Psoas muscle (tissue), 8 donors: ENCODE measurements at places on chromosomes 11 and 22.
A peak's percentile ranks its signal among the peaks of the same experiment; 100 is the strongest.

DNA sequence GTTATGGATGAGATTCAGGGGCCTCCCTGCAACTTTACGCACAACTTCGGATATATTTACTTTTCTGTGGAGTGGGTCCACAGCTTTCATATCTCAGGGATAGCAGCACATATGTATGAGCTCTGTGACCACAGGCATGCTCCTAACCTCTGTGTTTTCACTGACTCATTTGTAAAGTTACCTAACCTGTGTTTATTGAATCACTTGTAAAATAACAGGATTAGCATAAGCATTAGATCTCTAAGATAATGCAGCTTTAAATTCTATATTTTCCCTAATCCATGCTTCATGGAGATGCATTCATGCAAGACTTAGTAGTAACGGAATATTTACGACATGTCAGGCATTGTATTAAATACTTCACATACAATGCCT lies 47.9 kb upstream of the DDI1 start:
- DNase-seq: no peak

DNA sequence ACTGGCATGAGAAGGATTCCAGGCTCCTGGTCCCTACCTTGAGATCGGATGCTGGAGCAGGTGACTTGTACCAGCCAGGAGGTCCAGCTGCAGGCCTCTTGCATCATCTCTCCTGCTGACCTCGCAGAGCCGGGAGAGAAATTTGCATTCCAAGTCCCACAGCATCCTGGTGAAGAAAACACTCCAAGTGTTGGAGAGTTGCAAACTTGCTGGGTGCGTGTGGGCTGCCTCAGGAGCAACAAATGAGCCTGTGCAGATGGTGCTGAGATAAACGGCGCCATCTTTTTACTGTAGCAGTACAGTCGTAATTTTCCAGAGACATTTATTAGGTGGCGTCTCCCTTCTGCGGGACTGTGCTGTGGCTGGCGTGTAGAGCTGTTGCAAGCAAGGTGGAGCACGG lies 32.1 kb upstream of the ZBTB16 start:
- no peak for DNase-seq

DNA sequence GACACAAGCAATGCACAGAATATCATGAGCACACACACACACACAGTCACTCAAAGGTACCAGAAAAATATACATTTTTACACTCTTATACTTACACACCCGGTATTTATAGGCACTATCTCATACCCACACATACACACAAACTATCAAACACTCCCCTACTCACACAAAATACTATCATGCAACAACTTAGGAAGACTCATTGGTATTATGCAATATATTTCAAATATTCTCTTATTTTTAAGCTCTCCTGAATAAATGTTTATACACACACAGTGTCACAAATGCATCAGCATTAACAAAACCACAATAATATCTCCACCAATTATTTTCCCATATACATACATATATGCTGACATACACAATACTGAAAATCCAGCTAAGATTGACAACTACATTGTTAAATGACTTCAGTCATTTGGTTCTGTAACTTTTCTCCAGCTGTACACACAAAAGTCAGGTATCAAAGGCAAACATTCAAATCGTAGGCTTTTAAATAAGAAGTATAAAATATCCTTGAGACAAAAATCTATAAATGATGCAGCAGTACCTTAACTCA lies 2.6 kb upstream of the OR51I1 start:
- no peak for DNase-seq

- no peak for DNase-seq
Observed at GRCh38 chr11:47243454-47243853, 5.2 kb downstream of the ACP2 start.

GRCh38 chr11:68009391-68010089 lies 587 bp upstream of the ALDH3B1 start:
- no peak for DNase-seq

- no peak for DNase-seq
Observed at GRCh38 chr11:90594658-90595057, 371.8 kb upstream of the CHORDC1 start.

GRCh38 chr22:49079743-49080500 lies 747.8 kb downstream of the BRD1 start:
- DNase-seq: peak; percentile 28

- no peak for DNase-seq
Observed at GRCh38 chr11:18748766-18749365, 22.9 kb upstream of the IGSF22 start.

GRCh38 chr11:406796-407650 lies 7.8 kb downstream of the SIGIRR start:
- peak; percentile 92 for DNase-seq

GRCh38 chr22:26672060-26672471 lies 14.7 kb downstream of the MIAT start:
- DNase-seq: no peak

- peak; percentile 80 for DNase-seq
Observed at GRCh38 chr11:16604794-16605388, 133.6 kb upstream of the C11orf58 start.

- no peak for DNase-seq
Observed at GRCh38 chr22:36164621-36165020, 4.1 kb upstream of the APOL3 start.

DNA sequence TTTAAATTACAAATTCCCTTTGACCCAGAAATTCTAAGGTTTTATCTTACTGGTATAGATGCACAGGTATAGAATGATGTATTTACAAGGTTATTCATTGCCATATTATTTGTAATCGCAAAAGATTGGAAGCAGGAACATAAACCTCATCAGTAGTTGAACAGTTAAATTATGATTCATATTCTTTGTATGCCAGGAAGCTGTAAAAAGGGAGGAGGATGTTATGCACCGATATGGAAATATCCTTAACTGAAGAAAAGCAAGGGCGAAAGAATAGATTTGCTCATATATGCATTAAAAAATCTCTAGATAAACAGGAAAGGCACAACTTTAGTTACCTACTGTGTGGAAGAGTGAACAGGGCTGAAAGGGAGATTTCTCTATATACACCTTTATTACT lies 36.7 kb downstream of the PPFIA1 start:
- no peak for DNase-seq

GRCh38 chr11:43504316-43504950 lies 145.7 kb downstream of the TTC17 start:
- DNase-seq: no peak

GRCh38 chr11:34238533-34238932 lies 119.3 kb downstream of the ABTB2 start:
- no peak for DNase-seq

DNA sequence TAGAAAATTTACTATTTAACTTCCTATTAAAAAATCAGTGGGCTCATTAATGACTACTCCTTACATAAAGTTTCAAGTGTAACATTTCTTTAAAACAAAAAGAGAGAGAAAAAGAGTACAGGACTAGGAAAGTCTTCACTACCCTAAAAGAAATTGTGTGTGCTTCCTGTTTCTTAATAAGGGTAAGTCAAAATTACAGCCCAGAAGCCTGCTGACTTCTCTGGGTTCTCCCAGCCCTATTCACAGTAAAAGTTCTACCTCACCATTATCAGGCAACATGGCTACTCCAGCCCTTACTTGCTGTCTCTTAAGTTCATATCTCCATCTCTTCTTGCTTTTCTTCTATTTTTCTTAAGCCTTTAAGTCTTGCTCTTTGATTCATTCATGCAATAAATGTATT lies 20.3 kb upstream of the ZC3H12C start:
- DNase-seq: no peak

- no peak for DNase-seq
Observed at GRCh38 chr11:128948583-128948982, 5.9 kb upstream of the TP53AIP1 start.

- DNase-seq: no peak
Observed at GRCh38 chr11:117921456-117921855, 7.7 kb downstream of the TMPRSS13 start.

GRCh38 chr11:83751041-83751440 lies 464.9 kb upstream of the CCDC90B start:
- no peak for DNase-seq

DNA sequence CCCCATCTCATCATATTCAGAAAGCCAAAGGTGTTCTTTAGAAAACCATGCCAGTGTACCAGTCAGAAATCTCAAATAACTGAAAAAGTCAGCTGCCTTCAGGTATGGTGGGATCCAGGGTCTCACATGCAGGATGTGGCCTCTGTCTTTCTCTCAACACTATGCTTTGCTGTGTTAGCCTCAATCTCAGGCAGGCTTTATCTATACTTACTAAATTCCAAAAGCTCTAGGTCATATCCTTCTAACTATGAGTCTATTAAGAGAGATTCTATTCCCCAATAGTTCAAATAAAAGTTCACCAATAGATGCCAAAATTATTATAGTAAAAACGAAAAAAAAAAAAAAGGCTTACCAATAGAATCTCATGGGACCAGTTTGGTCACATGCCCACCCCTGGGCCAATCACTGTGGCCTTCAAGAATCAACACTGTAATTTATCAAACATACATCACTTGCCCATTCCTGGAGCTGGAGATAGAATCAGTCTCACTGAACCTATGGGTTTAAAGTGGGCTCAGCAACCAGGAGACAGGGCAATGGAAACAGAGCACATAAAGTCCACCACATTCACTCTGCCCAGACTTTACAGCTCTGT lies 38.0 kb upstream of the APLNR start:
- no peak for DNase-seq

DNA sequence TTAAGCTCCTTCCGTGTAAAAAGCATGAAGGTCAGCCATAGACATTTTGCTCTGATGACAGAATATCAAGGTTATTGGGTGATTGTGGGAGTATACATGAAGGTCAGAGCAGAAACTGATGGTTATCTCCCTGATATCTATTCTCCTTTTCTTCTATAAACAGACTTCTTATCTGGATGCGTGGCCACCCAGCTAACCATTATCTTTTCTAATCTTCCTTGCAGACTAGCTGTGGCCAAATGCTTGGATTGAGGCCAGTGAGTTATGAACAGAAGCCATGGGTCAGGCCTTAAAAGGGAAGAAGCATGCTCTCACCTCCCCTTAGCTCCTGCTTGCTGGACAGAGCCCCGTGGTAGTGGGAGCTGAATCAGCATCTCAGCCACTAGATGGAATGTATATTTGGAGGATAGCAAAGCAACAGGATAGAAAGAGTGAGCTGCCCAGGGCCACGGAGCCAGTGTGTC lies 31.3 kb upstream of the LRRC55 start:
- DNase-seq: no peak

DNA sequence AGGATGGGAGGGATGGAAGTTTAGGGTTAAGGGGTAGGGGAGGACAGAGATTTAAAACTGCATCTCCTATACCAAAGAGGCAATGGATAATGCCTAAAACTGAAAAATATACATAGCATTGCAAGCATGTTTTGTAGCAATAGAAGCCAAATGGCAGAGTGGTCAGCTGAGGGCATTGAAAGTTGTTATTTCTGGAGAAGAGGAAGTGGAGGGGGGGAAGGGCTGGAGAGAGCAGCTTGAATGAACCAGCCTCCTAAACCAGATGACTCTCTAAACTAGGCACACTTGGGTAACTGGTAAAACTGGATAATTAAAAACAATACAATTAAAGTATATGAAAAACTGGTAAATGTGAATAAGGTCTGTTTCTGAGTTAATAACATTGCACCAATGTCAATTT lies 70.3 kb upstream of the TP53I11 start:
- no peak for DNase-seq

GRCh38 chr11:129319201-129319600 lies 56.4 kb upstream of the BARX2 start:
- DNase-seq: no peak

DNA sequence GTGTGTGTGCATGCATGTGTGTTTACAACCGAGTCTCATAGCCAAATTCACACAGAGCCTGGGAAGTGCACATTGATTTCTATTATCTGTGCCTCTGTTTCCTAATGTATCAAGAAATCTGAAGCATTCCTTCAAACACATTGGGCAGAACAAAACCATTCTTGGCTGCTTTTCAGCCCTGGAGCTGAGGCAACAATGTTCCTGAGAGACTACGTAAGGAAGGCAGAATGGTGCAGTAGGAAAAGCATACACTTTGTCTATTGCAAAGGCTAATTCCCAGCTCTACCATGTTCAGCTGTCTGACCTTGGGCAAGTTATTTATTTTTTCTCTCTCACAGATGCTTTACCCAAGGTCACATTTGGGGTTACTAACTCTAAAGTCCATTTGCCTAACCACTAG lies 575.5 kb downstream of the SOX6 start:
- DNase-seq: no peak

DNA sequence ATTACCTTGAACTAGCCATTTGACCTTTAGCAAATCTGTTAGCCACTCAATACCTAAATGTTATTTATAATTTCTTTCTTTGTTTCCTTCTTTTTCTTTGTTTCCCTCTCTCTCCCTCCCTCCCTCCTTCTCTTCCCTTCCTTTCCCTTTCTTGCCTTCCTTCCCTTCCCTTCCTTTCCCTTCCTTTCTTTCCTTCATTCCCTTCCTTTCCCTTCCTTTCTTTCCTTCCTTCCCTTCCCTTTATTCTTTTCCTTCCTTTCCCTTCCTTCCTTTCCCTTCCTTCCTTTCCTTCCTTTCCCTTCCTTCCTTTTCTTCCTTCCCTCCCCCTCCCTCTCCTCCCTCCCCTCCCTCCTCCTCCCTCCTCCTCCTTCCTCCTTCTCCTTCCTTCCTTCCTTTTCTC lies 75.7 kb upstream of the KCNA4 start:
- DNase-seq: no peak

DNA sequence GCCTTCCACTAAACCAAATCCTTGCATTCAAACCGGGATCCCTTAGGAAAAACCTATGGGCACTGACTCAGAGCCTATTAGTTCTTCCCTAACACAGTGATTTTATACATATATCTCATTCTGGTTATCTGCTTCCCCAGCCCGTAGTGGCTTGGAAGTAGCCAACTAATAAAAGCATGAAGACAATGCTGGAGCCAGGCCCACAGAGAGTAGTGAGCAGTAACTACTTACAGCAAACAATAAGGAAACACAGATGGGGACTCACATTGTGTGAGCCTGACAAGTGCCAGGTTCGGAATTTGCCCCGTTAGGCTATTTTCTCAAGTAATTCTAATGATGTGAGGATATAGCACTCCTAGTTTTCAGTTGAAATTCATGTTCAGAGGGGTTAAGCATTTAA lies 83.3 kb upstream of the OR5AK2 start:
- DNase-seq: no peak

- no peak for DNase-seq
Observed at GRCh38 chr11:17960091-17960490, 52.8 kb downstream of the SERGEF start.

- no peak for DNase-seq
Observed at GRCh38 chr11:101442936-101443521, 140.8 kb downstream of the TRPC6 start.

- DNase-seq: no peak
Observed at GRCh38 chr22:19111140-19111539, 11.1 kb downstream of the DGCR2 start.
